Stimulated activated CD4-positive, alpha-beta T cell treated with anti-CD3 and anti-CD28 coated beads, TNF-alpha, amount 100 ng/mL, for 1 hour (primary cell): ENCODE measurements at places on chromosomes 1 and 21.
A peak's percentile ranks its signal among the peaks of the same experiment; 100 is the strongest.

DNA sequence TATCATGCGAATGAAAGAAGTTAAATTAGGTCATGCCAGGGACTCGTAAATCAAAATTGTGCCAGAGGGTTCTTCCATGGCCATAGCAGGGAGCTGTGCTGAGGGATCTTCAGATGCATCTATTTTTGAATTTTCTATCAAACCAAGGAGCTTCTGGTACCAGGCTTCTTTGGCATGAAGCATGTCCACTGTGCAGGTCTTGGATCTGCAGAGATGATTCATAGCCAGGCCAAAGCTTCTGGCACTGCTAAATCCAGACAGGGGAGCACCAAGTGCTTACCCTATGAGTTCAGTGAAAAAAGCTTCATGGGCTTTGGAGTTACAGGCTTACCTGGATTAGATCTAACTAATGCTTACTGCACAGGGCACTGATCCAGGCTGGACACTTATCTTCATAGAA is 154.2 kb upstream of the DAB1 start:
- DNase-seq, result no peak

GRCh38 chr1:32729254-32730046 is 26.9 kb upstream of the SYNC start:
- no peak for DNase-seq

GRCh38 chr1:244749230-244750016 is 86.0 kb upstream of the COX20 start:
- no peak for DNase-seq

- no peak for DNase-seq
These were observed 10.6 kb downstream of the G0S2 start for GRCh38 chr1:209685821-209686220.

- DNase-seq, result no peak
These were observed 7.5 kb upstream of the PROK1 start for GRCh38 chr1:110443451-110443850.

DNA sequence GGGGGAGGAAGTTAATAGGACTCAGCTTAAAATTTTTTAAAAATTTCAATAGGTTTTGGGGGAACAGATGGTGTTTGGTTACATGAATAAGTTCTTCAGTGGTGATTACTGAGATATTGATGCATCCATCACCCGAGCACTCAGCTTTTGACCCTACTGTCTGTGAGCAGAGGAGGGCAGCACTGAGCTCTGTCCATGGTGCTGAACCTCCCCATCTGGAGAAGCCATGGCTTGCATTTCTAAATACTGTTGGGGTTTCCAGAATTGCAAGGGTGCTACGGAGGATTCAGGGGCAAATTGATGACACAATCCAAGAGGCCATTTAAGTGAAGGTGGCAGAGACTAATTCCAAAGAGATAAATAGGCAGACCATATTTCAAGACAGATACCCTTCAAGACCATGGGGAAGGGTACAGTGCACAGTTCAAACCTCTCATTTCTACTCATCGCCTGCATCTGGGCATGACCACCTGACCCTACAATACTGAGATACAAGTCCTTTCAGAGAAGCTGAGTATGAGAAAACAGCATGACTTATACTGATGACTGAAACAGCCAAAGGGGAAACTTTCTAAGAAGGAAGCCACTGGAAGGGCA is 17.2 kb downstream of the SYT2 start:
- DNase-seq, result peak; percentile 12

DNA sequence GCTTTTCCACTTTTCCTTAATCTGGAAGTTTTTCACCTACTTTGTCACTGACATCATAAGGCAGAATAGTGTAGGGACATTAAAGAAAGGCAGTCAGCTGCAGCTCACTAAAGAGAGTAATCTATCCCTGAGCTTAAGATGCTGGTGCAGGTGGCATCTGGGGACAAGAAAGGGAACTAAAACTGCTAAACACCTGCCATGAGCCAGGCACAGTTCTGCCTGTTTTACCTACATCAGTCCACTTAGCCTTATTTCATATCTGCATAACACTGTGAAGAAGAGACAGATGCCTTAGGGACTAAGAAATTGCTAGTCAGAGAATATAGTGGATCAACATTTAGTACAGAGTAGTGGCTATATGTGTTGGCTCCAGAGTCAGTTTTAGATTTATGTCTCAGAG is 88.1 kb downstream of the GPATCH2 start:
- DNase-seq, result no peak

GRCh38 chr21:19547951-19548840 is 1144.6 kb upstream of the TMPRSS15 start:
- no peak for DNase-seq

GRCh38 chr1:115134850-115135480 is 45.7 kb upstream of the TSPAN2 start:
- no peak for DNase-seq

- no peak for DNase-seq
These were observed 22.5 kb upstream of the GBP5 start for GRCh38 chr1:89295187-89295586.

- DNase-seq, result peak; percentile 2
These were observed 155.7 kb downstream of the TNFSF18 start for GRCh38 chr1:172895050-172895460.

- DNase-seq, result no peak
These were observed 135.0 kb downstream of the TGFB2 start for GRCh38 chr1:218480137-218480536.

DNA sequence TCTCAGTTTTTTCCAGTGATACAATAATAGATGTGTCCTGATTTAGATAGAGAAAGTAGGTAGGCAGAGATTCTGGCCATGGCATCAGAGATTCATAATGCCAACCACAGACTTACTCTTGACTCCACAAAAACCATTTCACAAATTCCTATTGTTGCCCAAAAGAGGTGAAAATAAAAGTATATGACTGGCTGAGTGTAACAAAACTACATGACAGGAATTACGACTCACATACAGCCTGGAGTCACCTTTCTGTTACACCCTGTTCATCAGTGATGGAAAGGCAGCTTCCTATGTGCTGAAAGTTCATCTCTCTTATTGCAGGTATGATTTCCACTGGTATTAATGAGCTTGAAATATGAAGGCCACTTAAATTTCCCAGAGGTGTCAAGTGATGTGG is 72.3 kb downstream of the MPZL1 start:
- DNase-seq, result no peak

DNA sequence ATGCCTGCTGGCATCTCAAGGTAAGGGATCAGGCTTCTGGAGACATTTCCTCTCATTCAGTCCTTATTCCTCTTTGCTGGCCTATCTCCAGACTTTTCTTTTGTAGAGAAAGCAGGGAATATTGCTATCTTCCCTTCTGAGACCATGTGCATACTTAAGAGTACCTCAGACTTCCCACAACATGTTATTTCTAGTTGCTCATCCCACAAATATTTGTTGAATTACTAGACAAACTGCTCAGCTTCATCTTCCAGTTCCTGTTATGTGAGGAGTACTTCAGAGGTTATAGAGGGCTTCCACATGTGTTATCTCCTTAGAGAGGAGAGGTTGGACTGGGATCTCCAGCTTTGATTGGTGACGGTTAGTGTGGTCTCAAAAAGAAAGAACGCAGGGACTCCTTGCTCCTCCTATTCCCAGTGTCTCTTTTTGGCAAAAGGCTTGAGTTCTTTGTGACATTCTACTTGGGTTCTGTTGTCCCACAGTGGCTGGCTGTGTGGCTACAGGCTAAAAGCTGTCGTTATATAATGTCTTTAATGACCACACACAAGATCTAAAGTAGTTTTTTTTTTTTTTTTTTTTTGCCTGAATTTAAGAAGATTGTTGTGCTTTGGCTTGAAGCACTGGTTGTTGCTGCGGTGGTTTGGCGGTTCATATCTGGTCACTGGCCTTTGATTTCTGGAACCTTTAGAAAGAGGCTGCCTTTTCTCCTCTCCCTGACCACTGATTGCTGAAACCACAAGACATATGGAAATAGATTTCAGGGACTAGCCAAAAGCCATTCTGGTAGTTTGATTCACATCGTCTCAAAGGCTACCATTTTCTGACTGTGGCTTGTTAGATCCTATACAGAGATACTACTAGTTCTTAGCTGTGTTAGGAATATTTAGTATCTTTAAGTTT is 78.7 kb downstream of the FGGY start:
- DNase-seq, result no peak

- no peak for DNase-seq
These were observed 417.7 kb upstream of the ZRANB2 start for GRCh38 chr1:71498542-71498941.

- no peak for DNase-seq
These were observed 20.9 kb downstream of the MCOLN3 start for GRCh38 chr1:85027242-85027983.

- DNase-seq, result no peak
These were observed 6.6 kb upstream of the TMEM52 start for GRCh38 chr1:1925437-1926345.

DNA sequence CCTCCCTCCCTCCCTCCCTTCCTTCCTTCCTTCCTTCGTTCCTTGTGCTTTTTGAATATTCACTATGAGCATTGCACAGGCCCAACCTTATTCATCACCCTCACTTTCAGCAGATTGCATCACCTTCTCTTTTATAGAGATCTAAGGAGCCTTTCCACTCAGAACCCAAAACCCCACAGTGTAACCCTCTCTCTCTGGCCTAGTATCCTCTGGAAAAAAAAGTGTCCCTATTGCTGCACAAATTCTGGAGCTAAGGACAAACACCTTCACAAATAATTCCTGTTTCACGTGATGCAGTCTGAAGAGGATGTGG is 25.6 kb downstream of the OR10J5 start:
- DNase-seq, result no peak

DNA sequence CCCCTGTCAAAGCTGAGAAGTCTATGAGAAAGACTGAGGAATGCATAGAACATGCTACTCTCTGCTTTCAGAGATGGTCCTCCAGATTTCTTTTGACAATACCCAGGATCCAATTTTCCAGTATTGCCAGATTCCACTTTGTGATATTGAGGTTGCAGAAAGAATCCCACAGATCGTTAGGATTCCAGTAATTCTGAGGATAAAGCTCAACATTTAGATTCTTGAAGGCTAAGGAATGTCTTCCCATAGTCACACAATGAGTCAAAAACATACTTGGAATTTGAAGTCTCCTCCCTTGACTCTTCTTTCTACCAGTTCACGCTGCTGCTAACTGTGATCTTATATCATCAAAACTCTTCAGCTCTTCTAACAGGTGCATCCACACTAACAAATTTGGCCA is 57.1 kb downstream of the TNFSF18 start:
- no peak for DNase-seq

- no peak for DNase-seq
These were observed 24.8 kb upstream of the CLDN8 start for GRCh38 chr21:30240661-30241060.

- no peak for DNase-seq
These were observed 95.5 kb upstream of the MARK1 start for GRCh38 chr1:220432408-220432807.

GRCh38 chr1:192792628-192793027 is 16.2 kb upstream of the RGS2 start:
- no peak for DNase-seq

DNA sequence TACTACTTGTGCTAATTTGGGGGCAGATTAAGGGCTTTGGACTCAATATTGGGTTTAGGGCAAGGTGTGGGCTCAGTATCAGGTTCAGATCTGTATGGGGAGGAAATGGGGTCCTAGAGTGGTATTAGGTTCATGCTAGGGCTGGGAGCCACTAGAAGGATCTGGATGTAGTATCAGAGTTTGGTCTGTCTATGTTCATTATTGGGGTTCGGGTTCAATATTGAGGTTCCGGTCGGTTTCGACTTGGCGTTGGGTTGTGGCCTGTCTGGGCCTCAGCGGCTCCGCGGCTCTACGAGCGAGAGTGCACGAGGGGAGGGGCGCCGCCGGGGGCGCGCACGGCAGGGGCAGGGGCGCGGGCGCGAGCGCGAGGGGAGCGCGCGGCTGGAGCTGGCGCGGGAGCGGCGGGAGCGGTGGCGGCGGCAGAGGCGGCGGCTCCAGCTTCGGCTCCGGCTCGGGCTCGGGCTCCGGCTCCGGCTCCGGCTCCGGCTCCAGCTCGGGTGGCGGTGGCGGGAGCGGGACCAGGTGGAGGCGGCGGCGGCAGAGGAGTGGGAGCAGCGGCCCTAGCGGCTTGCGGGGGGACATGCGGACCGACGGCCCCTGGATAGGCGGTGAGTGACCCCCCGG is at the start of gene PTPRF:
Gene PTPRF, plus strand, starts transcription at position 401 of the 624 bp plus-strand sequence. CDS start 14,193 bp downstream, outside the sequence.
- no peak for DNase-seq

- no peak for DNase-seq
These were observed 31.6 kb downstream of the OSBPL9 start for GRCh38 chr1:51648180-51649109.

- no peak for DNase-seq
These were observed 107.8 kb downstream of the SIK1 start for GRCh38 chr21:43318841-43319781.

- DNase-seq, result no peak
These were observed 71.9 kb downstream of the OBSCN start for GRCh38 chr1:228279722-228280105.

DNA sequence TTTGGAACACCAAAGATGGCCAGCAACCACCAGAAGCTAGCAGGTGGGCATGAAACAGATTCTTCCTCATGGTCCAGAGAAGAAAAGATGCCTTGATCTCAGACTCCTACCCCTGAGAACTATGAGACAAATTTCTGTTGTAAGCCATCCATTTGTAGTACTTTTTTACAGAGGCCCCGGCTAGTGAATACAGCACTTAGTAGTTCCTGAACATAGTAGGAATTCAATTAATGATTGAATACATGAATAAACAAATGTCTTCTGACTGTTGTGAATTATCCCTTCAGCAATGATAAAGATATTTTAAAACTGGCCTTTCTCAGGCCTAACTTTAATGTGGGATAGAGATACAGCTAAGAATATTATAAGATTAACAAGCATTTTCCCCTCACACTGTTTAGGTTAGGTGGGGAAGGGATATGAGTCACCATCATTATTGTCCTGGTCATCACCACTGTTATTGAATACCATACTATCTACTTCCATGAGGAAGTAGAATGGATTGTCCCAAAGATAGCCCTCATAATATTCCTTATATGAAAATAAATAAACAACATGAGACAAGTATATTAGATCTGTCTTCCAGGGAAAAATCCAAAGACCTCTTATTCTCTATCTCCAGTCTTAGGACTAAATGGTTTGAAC is 51.4 kb downstream of the ADCY10 start:
- no peak for DNase-seq

DNA sequence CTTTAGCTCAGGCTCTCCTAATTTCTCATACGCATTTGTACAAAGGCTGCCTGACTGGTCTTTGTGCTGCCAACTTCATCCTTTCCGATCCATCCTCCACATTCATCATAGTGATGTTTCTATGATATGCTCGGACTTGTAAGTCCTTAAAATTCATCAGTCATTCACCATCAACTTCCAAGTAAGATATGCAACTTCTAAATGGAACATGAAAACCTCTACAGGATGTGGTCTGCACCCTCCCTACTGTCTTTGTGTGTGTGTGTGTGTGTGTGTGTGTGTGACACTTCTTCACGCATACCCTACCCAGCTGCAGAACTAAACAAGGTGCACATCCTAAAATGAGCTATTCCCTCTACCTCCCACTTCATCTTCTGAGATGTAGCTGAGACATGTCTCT is 397.9 kb upstream of the NR5A2 start:
- no peak for DNase-seq
